Karpas-422 (cell line): ENCODE measurements at places on chromosomes 7 and 10. TPM values are rescaled to one million over a fixed set of nuclear protein-coding genes. Genes with fewer than 3 reads are reported as not detected.

Gene MBLAC1
- 1.4 TPM in 1 of 2 replicates, not detected in the other for total RNA-seq

- no peaks in the 10 kb centered on the region for H3K27me3 ChIP-seq
- no peak for DNase-seq
- H3K36me3 ChIP-seq, result no peaks in the 10 kb centered on the region
- no peak overlapping the region for H3K4me3 ChIP-seq
- H3K27ac ChIP-seq, result no peak overlapping the region
- H3K4me1 ChIP-seq, result peaks cover 4% of the 10 kb centered on the region
These were observed 109.4 kb downstream of the SLC25A13 start for GRCh38 chr7:96212474-96212873.

Gene GATA3
- not detected in 2 replicates for total RNA-seq

Gene LANCL2
- total RNA-seq, result 7.9 and 10.9 TPM in 2 replicates

DNA sequence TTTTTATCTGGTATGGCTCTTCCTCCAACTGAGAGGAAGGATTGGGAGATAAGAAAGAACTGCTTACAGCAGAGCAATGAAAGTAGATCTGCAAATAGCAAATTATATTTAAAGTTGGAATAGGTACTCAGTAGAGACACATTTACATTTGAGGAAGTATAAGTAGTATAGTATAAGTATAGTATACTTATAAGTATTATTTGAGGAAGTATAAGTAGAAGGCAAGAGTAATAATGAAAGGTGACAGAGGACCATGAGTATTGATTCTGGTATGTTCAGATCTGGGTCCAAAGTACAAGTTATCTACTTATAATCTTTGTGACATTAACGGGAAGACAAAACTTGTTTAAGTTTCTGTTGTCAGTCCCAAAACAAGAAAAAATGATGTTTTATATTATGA, 527.6 kb upstream of the SORCS1 start:
- H3K4me3 ChIP-seq, result no peak overlapping the region
- no peak for DNase-seq
- no peak overlapping the region for H3K27ac ChIP-seq
- H3K27me3 ChIP-seq, result no peaks in the 10 kb centered on the region
- no peaks in the 10 kb centered on the region for H3K4me1 ChIP-seq
- no peaks in the 10 kb centered on the region for H3K36me3 ChIP-seq

Gene EN2
- not detected in 2 replicates for total RNA-seq

DNA sequence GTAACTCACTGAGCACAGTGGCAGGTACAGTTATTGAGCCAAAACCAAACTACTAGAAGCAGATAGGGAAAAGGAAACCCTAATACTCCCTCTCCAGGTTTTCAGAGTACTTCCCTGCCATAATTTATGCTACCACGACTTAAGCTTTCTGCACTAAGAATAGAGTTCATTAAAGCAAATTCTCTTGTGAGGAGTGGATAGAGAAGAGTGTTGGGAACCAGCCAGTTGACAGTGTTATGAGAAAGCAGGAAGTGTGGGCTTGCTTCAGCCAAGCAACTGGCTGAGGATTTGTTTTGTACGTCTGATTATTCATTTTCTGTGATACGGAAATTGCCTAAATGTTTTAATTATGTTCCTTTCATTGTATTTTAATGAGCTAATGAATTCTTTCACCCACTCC, 280.5 kb downstream of the KIF20B start:
- H3K36me3 ChIP-seq, result no peaks in the 10 kb centered on the region
- H3K4me3 ChIP-seq, result no peak overlapping the region
- no peaks in the 10 kb centered on the region for H3K27me3 ChIP-seq
- no peak overlapping the region for H3K27ac ChIP-seq
- no peak for DNase-seq

- no peaks in the 10 kb centered on the region for H3K4me1 ChIP-seq
- DNase-seq, result no peak
- no peaks in the 10 kb centered on the region for H3K36me3 ChIP-seq
- no peaks in the 10 kb centered on the region for H3K27me3 ChIP-seq
- H3K27ac ChIP-seq, result no peak overlapping the region
These were observed 54.1 kb downstream of the PLPP4 start for GRCh38 chr10:120511165-120511564.

DNA sequence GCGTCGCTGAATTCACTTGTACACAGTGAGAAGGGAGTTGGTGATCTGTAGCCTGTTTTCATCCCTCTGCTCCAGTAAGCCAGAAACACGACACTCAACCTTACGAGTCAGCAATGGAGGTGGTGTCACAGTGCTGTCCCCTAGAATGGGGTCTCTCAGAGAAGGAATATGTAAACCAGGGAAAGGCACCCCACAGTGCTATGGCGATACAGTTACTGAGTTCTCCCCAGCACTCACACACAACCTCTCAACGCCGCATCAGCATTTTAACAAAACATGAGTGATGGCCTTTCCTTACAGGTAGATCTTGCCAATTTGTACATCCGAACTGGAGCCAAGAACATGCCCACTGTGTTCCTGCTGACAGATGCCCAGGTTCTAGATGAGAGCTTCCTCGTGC, 196.3 kb downstream of the CDCA7L start:
- H3K27me3 ChIP-seq, result no peaks in the 10 kb centered on the region
- H3K4me1 ChIP-seq, result no peaks in the 10 kb centered on the region
- no peak overlapping the region for H3K4me3 ChIP-seq

DNA sequence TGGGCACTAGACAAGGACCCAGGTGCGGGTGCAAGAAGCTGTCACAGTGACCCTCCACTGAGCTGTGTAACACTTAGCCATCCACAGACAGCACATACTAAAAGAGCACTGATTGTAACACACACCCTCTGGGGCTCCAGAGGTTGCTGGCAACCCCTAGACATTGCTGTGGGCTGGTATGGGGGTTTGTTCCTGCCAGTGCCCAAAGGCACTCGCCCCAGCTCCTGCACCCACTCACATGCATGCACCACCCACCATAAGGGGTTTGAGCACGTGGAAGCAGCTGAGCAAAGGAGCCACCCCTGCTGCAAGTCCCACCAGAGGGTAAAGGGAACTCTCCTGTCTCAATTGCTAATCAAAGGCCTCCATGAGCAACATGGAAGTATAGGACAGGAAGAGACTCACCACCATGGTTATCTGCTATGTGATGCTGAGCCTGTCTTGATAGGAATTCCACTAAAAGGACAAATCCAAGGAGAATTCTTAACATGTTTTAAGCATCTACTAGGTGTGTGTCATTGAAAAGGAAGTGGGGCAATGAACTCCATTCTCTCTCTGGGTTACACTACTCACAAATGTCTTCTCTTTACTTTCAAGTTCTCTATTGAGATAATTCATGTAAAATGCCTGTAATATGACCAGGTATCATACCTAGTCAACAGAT, 103.1 kb downstream of the GFRA1 start:
- H3K36me3 ChIP-seq, result no peaks in the 10 kb centered on the region
- H3K4me3 ChIP-seq, result no peak overlapping the region
- no peaks in the 10 kb centered on the region for H3K27me3 ChIP-seq
- no peaks in the 10 kb centered on the region for H3K4me1 ChIP-seq
- no peak for DNase-seq

Gene APBB1IP
- 22.7 and 34.7 TPM in 2 replicates for total RNA-seq

Gene A1CF
- total RNA-seq, result not detected in 2 replicates
